GM23248 (cell line): ENCODE measurements at places on chromosomes 1 and 21. TPM values are rescaled to one million over a fixed set of nuclear protein-coding genes. Genes with fewer than 3 reads are reported as not detected.

The IRF2BP2 gene
- 60.7 and 69.3 TPM in 2 replicates for total RNA-seq

The MIXL1 gene
- total RNA-seq = not detected in 2 replicates

The FAM72D gene
- total RNA-seq = 0.43 and 1.1 TPM in 2 replicates

The AQP10 gene
- total RNA-seq = not detected in 2 replicates

The OR14I1 gene
- not detected in 2 replicates for total RNA-seq

The LCE2B gene
- total RNA-seq = not detected in 2 replicates

DNA sequence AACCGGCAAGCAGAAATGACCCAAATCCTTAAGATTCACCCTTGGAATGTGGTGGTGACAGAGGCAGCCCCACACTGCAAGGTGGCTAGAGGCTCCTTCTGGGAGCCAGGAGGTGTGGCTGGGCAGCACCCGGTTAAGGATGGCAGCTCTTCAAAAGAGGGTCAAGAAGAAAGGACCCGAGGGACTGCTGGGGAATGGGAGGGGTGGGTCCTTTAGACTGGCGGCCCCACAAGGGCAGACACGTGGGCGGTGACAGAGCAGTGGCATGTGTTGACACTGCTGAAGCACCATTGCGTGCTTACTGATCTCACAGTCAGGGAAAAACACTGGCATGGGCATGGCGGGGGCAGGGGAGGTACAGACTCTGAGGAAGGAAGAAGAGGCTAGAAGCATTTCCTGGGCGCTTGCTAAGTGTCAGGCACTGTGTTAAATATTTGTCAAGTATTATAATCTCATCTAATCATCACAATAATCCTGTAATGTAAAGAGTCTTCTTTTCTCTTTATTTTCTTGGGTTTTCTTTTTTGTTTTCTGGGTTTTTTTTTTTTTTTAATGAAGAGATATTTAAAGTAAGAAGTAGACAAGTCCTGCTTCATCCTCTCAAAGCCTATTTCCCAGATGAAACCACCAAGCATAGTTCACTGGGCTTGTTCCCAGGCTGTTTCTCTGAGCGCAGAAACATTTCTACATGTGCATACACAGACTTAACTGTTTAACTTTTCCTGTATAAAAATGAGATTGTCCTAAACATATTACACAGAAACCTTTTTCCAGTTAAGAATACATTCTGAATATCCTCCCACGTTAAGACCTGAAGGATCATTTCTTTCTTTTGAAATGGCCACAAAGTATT lies 165.8 kb upstream of the EDN2 start:
- peak; percentile 75 for DNase-seq

GRCh38 chr1:60978421-60979357 lies 103.7 kb upstream of the NFIA start:
- DNase-seq = peak; percentile 58

DNA sequence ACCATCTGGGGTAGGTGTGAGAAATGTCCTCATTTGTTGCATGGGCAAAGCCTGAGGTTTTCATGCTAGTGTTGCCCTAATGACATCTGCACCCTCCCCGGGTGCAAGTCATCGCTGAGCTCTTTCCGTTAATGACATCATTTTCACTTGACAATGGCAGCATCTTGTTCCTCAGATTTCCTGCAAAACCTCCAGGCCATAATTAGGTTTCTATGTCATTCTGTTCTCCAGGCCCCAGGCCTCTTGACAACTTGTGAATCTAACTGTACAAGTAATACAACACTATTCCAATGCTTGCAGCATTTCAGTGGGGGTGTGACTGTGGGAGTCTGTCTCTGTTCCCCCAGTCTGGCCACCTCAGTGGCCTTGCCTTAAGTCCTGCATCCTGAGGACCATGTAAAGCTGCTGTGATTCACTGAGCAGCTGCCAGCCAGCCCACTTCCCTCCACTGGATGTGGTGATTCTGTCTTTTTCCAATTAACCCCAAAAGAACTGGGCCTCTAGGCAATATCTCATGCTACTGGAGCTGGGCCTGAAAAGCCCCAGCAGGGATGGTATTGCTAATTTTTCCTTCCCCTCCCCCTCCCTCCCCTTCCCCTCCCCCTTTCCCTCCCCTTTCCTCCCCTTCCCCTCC lies 22.8 kb downstream of the RAB7B start:
- DNase-seq = peak; percentile 31

DNA sequence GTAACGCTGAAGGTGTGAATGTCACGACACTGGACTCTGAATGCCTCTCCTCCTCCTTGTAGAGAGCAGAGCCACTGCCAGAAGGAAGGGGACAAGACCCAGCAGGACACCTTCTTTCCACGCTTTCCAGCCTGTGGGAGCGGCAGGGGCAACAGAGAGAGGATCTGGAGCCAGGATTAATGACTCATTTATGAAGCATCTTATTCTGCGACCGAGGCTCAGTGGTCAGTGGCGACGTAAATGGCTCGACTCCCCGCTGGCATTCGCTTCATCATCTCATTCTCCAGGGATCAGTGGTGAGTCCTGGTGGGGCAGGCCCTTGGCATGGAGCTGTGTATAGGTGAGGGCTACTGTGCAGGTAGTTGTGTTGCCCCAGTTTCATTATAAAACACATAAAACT lies 4.6 kb downstream of the SLC37A1 start:
- peak; percentile 26 for DNase-seq

- peak; percentile 58 for DNase-seq
Observed at GRCh38 chr1:63651161-63651701, 58.0 kb downstream of the PGM1 start.

DNA sequence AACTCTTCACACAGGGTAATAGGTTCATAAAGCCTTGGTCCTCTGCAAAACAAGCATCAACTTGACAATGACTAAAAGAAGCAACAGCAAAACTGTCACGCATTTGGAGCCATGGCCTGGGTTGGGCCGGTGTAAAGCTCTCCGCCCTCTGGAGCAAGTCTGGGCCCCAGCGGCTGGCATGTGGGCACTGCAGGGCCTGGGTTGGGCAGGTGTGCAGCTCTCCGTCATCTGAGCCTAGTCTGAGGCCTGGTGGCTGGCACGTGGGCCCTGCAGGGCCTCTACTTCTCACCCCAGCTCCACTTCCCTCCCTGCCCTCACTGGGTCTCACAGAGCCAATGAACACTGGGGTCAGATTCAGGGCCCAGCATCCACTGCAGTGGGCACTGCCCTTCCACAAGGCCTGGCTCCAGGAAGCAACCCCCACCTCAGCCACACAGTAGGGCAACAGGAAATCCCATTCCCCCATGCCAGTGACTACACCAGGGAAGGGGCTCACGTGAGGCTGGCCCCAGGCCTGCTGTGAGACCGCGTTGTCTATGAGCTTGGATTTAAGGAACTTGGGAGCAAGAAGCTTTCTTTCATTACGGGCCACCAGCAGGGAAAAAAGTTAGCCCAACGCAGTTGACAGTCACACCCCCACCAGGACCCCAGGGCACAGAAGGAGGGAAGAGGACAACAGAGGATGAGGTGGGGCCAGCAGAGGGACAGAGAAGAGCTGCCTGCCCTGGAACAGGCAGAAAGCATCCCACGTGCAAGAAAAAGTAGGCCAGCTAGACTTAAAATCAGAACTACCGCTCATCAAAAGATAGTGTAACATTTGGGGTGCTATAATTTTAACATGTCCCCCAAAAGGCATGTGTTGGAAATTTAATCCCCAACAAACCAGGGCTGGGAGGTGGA lies 52.7 kb downstream of the NPHP4 start:
- no peak for DNase-seq

- DNase-seq = no peak
Observed at GRCh38 chr1:238776126-238776525, 610.2 kb upstream of the CHRM3 start.
